ENCODE measurements at places on chromosomes 4 and X.

DNA sequence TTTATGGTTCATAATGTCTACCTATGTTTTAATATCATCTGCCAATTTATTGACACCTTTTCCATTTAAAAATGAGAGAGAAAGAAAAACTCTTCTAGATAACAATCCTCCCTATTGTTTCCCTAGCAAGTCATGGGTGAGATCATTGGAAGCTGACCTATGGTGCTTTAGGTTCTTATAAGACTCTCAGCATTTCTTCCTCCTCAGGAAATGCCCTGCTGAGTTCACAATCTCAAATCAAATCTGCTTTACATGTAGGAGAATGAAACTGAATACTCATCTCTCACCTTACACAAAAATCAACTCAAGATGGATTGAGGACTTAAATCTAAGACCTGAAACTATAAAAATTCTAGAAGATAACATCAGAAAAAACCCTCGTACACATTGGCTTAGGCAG lies 267.4 kb downstream of the RAPGEF2 start:
- no peak for DNase-seq

- no peak for DNase-seq
These were observed 143.4 kb upstream of the MED14 start for GRCh38 chrX:40878766-40879165.

DNA sequence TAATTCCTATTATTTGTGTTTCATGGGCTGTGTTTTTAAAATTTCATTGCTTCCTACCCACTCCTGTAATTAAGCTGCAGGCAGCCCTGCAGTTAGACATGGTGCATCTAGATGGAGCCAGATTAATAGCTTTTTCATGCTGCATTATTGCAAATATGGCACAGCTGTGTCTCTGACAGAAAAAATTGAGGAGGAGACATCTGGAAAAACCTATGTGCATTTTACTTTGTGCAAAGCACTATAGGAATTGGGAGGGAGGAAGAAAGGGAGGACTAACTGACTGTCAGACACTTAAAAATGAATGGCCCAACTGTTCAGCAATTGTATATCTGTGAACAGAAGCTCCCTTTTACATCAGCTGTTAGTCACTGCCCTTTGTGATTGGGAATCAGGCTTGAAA lies 8.1 kb upstream of the RPGR start:
- no peak for DNase-seq

GRCh38 chr4:24244663-24245490 lies 339.5 kb downstream of the DHX15 start:
- no peak for DNase-seq
